ENCODE measurements at places on chromosomes 13 and 19.

DNA sequence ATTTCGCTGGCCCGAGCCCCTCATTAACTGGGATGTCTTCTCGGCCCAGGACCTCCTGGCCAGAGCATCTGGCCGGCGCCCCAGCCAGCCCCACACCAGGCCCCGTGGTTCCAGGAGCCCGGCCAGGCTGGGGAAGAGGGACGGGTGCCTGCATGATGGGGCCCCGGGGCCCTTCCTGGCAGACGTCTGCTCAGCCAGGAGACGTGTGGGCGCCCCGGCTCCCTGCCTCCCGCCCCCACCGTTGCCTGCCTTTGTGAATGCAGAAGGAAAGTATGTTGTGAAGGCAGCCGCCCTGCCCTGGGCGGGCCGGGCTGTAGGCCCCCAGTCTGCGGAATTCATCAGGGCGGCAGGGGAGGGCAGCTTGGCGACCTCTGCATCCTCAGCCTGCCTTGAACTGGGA lies 4.4 kb upstream of the COMP start:
- peak; percentile 84 for DNase-seq
- peak overlapping the region; percentile 13 for H3K4me3 ChIP-seq
- no peaks in the 10 kb centered on the region for H3K36me3 ChIP-seq
- H3K27me3 ChIP-seq, result peaks cover 14% of the 10 kb centered on the region
- peaks cover 14% of the 10 kb centered on the region for H3K4me1 ChIP-seq
- H3K27ac ChIP-seq, result peak overlapping the region; percentile 36

GRCh38 chr19:7731615-7732014 lies 295 bp downstream of the CLEC4G start:
- H3K4me1 ChIP-seq, result no peaks in the 10 kb centered on the region
- DNase-seq, result no peak
- H3K27me3 ChIP-seq, result peaks cover 67% of the 10 kb centered on the region
- H3K4me3 ChIP-seq, result no peak overlapping the region
- H3K27ac ChIP-seq, result no peak overlapping the region

GRCh38 chr19:30669329-30670010 lies 297.3 kb downstream of the ZNF536 start:
- peak; percentile 62 for DNase-seq
- H3K4me1 ChIP-seq, result no peaks in the 10 kb centered on the region
- H3K27me3 ChIP-seq, result peaks cover 12% of the 10 kb centered on the region
- H3K4me3 ChIP-seq, result no peak overlapping the region

- H3K4me1 ChIP-seq, result peaks cover 8% of the 10 kb centered on the region
- no peaks in the 10 kb centered on the region for H3K27me3 ChIP-seq
- DNase-seq, result no peak
- no peaks in the 10 kb centered on the region for H3K36me3 ChIP-seq
- peak overlapping the region; percentile 97 for H3K27ac ChIP-seq
Measured at GRCh38 chr19:13860679-13861391, 16.1 kb upstream of the NANOS3 start.

DNA sequence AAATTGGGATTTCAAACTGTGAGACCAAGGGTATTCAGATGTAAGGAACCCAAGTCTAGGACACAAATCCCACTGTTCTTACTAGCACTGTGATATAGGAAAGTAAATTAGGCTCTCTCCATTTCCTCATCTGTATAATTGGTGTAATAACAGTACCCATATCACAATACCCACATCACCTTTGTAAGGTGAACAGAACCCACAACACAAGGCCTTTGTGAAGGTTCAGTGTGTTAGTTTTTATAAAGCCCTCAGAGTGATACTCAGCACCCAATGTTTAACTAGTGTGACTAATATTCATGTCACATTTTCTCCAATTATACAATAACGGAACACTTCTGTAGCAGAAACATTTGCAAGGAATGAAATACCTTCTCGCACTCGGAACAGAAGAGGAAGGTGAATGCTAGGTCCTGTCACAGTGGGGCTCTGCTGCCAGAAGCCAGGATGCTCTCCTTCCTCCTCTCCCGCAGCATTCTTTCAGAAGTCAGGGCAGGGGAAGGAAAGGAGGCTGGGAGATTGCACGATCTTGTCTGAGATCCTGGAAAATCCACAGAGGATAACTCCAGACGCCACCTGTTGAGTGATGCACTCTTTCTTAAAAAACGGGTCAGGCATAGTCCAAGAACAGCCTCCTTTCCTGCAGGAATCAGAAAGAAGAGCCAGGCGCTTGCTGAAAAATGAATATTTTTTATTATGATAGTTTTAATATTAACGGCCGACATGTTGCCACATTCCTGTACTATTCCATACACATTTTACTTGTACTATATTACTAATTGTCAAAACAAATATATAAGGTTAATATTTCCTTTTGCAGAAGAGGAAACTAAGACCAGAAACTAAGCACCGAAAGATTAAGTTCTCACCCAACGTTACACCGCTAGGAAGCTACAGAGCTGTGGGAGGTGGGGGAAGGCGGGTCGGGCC lies 762 bp downstream of the ZNF45 start:
- peak overlapping the region; percentile 60 for H3K27ac ChIP-seq
- peak overlapping the region; percentile 84 for H3K4me3 ChIP-seq
- H3K36me3 ChIP-seq, result peaks cover 22% of the 10 kb centered on the region
- peaks cover 9% of the 10 kb centered on the region for H3K4me1 ChIP-seq

DNA sequence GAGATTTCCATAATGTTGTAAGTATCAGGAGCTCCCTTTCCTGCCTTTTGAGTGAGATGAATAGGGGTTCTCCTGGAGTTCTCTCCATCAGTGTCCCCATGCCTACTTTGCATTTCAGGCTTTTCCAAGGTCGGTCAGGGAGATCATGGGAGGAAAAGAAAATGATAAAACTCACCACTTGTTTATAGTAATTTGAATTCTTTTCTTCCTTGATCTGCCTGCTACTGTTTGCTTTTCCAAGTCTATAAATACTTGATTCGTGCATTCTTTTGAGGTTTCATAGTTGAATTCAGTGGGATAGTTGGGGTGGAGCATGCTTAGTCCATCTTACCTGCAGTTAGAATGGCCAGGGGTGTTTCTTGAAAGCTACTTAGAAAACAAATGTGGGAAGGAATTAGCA lies 51.5 kb downstream of the PCCA start:
- no peak overlapping the region for H3K4me3 ChIP-seq
- no peak for DNase-seq
- H3K4me1 ChIP-seq, result 0 out of 2 replicates have a peak, but pooled peaks cover 13% of the 10 kb centered on the region
- no peaks in the 10 kb centered on the region for H3K36me3 ChIP-seq
- no peak overlapping the region for H3K27ac ChIP-seq

DNA sequence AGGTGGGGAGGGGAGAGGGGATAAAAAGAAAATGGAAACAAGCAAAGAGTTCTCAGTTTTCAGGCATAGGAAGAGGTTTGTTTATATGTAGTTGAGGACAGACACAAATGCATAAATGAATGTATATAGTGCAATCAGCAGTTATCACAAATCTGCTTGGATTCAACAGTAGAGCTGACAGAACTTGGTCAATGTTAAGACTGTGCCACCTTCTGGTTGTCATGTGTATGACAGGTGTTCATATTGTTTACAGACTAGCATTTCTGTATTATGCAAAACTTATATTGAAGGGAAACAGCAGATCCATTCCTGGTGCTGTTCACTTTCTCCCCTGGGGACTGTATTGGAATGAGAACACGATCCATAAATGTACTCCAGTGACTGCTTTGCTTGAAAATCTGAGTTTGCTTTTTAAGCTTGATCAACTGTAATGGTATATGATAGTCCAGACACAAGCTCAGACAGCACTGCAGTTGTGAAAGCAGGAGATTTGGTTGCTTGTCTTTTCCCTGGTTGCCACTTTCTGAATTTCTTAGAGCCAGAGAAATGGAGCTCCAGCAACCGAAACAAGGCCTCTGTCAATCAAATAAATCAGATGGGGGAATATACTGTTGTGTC lies 319.5 kb upstream of the OBI1 start:
- no peak overlapping the region for H3K4me3 ChIP-seq
- H3K36me3 ChIP-seq, result no peaks in the 10 kb centered on the region
- peaks cover 5% of the 10 kb centered on the region for H3K27me3 ChIP-seq

DNA sequence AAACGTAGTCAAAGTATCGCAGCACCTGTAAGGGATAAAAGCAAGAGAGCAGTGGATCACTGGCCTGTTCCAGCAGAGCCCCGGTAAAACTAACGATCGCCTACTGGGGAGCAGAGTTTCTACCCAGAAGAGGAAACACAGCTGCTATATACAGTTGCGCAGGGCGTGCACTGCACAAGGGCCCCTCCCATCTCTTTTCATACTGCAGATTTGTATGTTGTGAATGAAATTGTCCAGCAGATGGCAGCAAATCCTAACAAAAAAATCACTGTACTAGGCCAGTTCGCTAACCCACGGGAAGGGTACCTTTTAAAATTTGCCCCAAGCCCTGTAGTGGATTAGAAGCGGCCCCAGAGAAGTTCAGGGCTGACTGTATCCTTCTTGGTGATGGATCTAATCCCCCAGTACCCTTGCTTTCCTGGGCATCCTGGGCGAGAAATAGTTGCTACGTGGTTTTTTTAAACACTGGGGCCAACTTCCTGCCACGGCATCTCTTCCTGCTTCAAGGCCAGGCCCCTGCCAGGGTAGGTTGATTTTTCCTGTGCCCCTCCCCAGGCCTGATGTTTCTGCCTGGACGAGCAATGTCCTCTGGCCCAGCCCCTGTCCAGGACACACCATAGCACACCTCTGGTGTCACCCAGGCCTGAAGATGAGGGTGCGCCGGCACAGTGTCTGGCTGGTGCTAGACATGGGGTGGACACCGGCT lies 127.0 kb downstream of the IER2 start:
- H3K27me3 ChIP-seq, result no peaks in the 10 kb centered on the region
- H3K4me3 ChIP-seq, result no peak overlapping the region
- no peaks in the 10 kb centered on the region for H3K36me3 ChIP-seq

DNA sequence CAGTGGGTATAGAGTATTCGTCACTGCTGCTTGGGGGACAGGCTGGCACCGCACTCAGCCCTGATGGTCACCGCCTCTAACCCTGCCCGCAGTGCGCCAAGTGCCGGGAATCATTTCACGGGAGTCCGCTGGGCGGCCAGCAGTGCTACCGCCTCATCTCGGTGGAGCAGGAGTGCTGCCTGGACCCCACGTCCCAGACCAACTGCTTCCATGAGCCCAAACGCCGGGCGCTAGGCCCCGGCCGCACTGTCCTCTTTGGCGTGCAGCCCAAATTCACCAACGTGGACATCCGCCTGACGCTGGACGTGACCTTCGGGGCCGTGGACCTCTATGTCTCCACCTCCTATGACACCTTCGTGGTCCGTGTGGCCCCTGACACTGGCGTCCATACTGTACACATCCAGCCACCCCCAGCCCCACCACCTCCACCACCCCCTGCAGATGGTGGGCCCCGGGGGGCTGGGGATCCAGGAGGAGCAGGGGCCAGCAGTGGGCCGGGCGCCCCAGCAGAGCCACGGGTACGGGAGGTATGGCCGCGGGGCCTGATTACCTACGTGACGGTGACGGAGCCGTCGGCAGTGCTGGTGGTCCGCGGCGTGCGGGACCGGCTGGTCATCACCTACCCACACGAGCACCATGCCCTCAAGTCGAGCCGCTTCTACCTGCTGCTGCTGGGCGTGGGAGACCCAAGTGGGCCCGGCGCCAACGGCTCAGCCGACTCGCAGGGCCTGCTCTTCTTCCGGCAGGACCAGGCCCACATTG lies 14.5 kb downstream of the CNFN start:
- H3K27me3 ChIP-seq, result no peaks in the 10 kb centered on the region
- H3K4me1 ChIP-seq, result no peaks in the 10 kb centered on the region
- no peak overlapping the region for H3K27ac ChIP-seq

DNA sequence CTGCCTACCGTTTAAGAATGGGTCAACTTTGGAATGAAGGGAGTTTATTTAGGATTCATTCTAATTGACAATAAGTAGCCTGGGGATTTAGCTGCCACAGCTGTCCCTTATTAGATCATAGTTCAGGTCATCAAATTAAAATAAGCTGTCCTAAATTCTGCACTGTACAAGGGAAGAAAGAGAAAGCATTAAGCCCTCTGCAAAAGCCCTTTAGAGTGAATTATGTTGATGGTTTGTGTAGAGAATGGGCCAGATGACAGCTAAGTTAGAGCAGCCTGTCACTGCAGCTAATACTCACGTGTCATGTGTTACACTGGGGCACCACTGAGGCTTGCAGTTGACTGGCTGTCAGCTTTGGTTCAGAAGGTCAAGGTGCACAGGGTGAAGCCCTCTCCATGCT lies 737.1 kb upstream of the SLC10A2 start:
- no peaks in the 10 kb centered on the region for H3K36me3 ChIP-seq
- no peak overlapping the region for H3K4me3 ChIP-seq
- H3K27ac ChIP-seq, result no peak overlapping the region
- no peak for DNase-seq
- no peaks in the 10 kb centered on the region for H3K4me1 ChIP-seq

GRCh38 chr19:43780706-43781525 lies at the start of gene KCNN4:
KCNN4 (minus strand) TSS chr19:43780973; CDS start chr19:43780861, 112 bp downstream.
- H3K27ac ChIP-seq, result peak within 1 kb of the TSS; percentile 24
- DNase-seq, result peak; percentile 85
- H3K36me3 ChIP-seq, result no peaks in the 10 kb centered on the region
- H3K27me3 ChIP-seq, result no peaks in the 10 kb centered on the region

DNA sequence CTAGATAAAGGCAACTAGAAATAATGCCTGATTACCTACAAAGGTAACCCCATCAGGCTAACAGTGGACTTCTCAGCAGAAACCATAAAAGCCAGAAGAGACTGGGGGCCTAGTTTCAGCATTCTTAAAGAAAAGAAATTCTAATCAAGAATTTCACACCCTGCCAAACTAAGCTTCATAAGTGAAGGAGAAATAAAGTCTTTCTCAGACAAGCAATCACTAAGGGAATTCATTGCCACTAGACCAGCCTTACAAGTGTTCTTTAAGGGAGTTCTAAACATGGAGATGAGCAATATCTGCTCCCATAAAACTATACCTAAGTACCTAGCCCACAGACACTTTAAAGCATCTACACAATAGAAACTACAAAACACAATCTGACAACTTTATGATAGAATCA lies 823.5 kb downstream of the PCDH17 start:
- H3K27me3 ChIP-seq, result no peaks in the 10 kb centered on the region
- no peaks in the 10 kb centered on the region for H3K4me1 ChIP-seq
- H3K4me3 ChIP-seq, result no peak overlapping the region

GRCh38 chr19:6402837-6403608 lies 10.1 kb upstream of the GTF2F1 start:
- DNase-seq, result peak; percentile 69
- no peaks in the 10 kb centered on the region for H3K36me3 ChIP-seq
- H3K27me3 ChIP-seq, result no peaks in the 10 kb centered on the region
- H3K27ac ChIP-seq, result no peak overlapping the region
- no peaks in the 10 kb centered on the region for H3K4me1 ChIP-seq
- H3K4me3 ChIP-seq, result no peak overlapping the region

DNA sequence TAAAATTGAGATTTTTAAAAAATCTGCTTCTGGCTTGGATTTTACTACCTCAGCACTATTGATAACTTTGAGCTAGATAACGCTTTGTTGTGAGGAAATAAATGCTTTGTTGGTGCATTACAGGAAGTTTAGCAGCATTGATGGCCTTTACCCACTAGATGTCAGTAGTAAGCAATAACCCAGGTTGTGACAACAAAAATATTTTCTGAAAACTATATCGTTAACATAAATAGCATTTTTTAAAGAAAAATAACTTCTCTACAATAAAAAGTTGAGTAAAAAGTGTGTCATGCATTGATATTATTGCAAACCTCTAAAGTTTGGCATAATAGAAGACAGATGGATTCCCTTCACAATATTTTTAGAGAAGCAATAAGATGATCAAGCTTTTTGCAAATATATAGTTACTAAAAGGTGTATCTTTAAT lies 1246.5 kb downstream of the UQCRFS1 start:
- H3K4me3 ChIP-seq, result no peak overlapping the region
- no peaks in the 10 kb centered on the region for H3K4me1 ChIP-seq
- H3K27ac ChIP-seq, result no peak overlapping the region
- peaks cover 11% of the 10 kb centered on the region for H3K27me3 ChIP-seq
- H3K36me3 ChIP-seq, result no peaks in the 10 kb centered on the region
- peak; percentile 48 for DNase-seq

Measured in GM23248 (cell line).